ENCODE measurements at places on chromosomes 16 and 17.

DNA sequence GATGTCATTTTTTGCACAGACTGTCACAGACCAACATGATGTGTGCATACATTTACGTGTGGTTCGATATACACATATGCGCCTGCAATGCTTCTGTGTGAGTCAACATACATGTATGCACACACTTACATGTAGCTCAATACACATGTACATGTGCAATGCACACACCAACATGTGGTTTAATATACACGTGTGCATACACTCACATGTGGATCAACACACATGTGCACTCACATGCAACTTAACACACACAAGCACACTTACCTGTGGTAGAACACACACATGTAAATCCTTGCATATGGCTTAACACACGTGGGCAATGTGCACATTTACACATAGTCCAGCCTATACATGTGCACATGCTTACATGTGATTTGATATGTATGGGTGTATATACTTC is 97.5 kb downstream of the CYLD start:
- no peak for DNase-seq

GRCh38 chr17:72422505-72423285 is 301.9 kb downstream of the SOX9 start:
- DNase-seq: no peak

DNA sequence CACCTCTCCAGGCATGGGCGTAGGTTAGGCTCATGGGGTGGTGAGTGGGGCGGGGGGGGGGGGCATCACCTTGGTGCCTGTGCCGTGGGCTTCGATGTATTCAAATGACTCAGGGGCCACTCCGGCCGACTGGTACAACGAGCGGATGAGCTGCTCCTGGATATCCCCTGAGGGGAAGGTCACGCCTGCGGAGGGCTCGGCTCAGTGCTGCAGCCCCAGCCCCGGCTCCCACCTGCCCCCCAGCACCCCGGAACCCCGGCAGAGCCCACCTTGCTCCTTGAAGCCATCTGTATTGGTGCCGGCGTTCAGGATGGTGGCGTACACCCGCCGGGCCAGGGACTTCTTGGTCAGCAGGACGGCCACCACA is 5.4 kb downstream of the FASN start:
- DNase-seq: no peak

DNA sequence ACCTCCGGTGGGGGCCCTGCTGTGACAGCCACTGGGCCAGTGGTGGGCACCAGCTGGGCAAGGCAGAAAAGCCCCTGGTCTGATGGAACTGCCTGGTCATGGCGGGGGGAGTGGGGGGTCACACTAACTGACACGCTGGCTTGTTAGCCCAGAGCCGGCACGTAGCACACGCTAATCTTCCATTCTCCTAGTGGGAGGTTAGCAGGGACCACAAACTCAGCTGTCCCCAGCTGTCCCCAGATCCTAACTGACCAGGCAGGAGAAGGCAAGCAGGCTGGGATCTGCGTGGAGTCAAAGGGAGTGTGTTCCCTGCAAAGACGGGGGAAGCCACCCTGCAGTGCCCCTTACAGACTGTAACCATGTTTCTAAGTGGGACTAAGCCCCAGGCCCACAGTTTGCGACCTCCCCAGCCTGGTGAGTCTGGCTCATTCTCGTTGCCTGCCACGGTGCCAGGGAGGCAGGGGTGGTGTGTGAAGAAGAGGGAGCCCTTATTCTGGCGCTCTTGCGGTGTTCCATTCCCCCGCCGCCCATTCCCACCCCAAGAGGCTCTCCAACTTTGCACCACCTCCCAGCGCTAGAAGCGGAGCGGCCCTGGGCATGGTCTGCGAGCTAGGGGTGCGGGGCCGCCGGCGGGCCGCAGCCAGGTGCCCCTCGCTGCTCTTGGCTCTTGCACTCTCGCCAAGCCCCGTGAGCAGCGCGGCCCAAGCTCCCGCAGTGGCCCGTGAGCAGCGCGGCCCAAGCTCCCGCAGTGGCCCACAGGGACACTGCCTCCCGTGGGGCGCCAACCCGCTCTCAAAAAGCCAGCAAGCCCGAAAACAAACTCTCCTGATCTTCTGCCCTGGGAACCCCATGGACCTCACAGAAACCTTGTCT is 12.1 kb upstream of the ZNF423 start:
- no peak for DNase-seq

GRCh38 chr17:79966681-79967080 is 69.0 kb downstream of the TBC1D16 start:
- DNase-seq: no peak

Measured in activated naive CD8-positive, alpha-beta T cell treated with anti-CD3 and anti-CD28 coated beads, Interleukin-2, amount 10 ng/mL, durations not matched to agents 7 days and 5 days (primary cell).